ENCODE measurements at places on chromosomes 12 and 14. TPM values are rescaled to one million over a fixed set of nuclear protein-coding genes. Genes with fewer than 3 reads are reported as not detected.

GRCh38 chr12:104213952-104214351 lies 1.6 kb upstream of the TXNRD1 start:
- no peaks in the 10 kb centered on the region for H3K36me3 ChIP-seq
- H3K27me3 ChIP-seq = no peaks in the 10 kb centered on the region
- DNase-seq = no peak
- H3K4me1 ChIP-seq = peaks cover 10% of the 10 kb centered on the region

- DNase-seq = no peak
- H3K27ac ChIP-seq = peak overlapping the region; percentile 52
- H3K4me3 ChIP-seq = no peak overlapping the region
These were observed 180.2 kb downstream of the FOXN3 start for GRCh38 chr14:89236851-89237250.

The ITPR2 gene
- total RNA-seq = 18.7 TPM

DNA sequence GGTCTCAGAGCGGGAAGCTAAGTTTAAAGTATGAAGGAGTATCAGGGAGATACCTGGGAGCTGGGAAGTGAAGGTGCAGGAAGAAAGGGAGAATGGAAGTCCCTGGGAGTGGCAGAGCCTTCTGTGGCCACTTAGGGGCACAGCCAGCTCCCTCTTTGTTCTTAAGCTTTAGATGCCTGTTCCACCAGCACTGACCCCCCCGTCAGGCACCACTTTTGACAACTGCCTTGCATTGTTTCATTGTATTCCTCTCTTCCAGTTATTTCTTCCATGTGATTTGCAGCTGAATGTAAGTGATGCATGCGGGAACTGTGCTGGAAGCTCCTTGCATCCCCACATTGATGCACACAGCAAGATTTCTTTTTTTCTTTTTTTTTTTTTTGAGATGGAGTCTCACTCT lies 2.6 kb downstream of the GALNT16 start:
- no peak overlapping the region for H3K4me3 ChIP-seq
- H3K27ac ChIP-seq = peak overlapping the region; percentile 90
- H3K36me3 ChIP-seq = no peaks in the 10 kb centered on the region
- DNase-seq = no peak

DNA sequence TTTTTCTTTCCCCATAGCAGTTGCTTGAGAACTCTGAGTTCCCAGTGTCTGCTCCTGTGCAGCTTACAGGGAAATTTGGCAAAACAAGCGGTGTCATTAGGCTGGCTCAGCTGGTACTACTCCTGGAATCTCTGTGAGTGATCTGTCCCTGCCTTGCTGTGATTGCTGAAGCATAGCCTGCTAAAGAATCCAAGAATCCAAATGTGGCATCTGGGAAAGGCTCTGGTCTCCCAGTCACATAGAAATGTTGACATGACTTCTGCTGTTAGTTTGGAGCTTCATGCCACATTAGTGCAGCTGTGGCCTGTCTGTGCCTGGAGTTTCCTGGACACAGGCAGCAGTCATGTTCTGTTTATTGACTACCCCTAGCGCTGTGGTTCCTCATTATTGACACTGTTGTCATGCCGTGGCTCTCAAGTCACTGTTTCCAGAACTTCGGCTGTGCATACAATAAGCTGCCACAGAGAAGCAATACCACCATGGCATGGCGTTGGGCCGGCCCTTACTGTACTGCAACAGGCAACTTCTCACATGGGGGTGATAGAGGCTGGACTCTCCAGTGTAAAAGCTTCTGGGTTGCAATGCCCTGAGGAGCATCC lies 166.8 kb downstream of the MYRFL start:
- peak overlapping the region; percentile 41 for H3K27ac ChIP-seq
- no peaks in the 10 kb centered on the region for H3K27me3 ChIP-seq
- no peaks in the 10 kb centered on the region for H3K36me3 ChIP-seq
- H3K4me1 ChIP-seq = peaks cover 8% of the 10 kb centered on the region
- DNase-seq = no peak
- no peak overlapping the region for H3K4me3 ChIP-seq

DNA sequence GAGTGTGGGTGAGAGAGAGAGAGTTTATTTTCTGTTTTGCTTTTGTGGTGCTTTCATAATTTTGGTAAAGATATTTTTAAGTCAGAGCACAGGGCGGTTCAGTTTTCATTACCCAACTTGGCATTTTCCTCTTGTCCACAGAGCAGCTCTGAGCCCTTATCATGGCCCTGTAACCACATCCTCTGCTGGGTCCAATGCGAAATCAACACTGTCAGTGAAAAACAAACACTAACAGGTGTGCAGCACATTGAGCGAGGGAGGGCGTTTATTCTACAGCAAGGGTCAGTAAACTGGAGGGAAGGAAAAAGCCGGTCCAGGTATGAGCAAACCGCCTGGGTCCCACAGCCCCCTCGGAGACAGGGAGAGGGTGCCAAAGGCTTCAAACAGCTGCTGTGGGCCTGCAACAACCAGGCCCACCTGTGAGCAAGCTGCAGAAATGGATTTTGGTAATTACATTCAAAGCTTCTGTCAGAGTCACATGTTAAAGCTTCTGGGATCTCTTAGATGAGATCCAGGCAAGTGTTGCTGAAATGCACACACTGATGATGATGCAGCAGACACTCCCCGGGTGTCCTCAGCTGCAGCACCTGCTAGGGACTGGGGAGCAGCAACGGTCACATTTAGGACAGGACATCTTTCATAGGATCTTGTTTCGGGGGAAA lies 132.7 kb upstream of the DYRK2 start:
- no peak overlapping the region for H3K27ac ChIP-seq
- peaks cover 46% of the 10 kb centered on the region for H3K4me1 ChIP-seq
- H3K36me3 ChIP-seq = no peaks in the 10 kb centered on the region
- H3K4me3 ChIP-seq = no peak overlapping the region

- H3K27me3 ChIP-seq = no peaks in the 10 kb centered on the region
- no peak overlapping the region for H3K27ac ChIP-seq
- no peaks in the 10 kb centered on the region for H3K36me3 ChIP-seq
- no peak overlapping the region for H3K4me3 ChIP-seq
These were observed 194.6 kb upstream of the FSCB start for GRCh38 chr14:44701563-44702263.

- H3K4me3 ChIP-seq = no peak overlapping the region
- no peaks in the 10 kb centered on the region for H3K4me1 ChIP-seq
- no peak overlapping the region for H3K27ac ChIP-seq
- H3K36me3 ChIP-seq = no peaks in the 10 kb centered on the region
These were observed 58.5 kb upstream of the PRICKLE1 start for GRCh38 chr12:42648061-42648460.

DNA sequence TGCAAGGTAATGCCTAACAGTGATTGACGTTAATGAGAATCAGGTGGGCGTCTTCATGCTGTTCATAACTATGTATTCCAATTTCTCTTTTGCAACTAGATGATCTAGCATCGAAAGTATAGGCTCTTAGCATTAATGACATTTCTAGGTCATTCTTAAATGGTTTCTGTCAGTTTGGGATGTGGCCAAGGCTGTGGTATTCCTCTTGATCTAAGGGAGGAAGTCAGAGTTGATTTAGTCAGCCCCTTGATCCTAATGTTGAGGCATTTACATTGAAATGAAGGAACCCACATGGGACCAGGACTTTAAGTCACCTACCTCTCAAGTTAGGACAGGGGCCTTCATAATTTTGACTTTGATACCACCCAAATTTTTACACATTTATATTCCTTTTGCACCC lies 448.1 kb downstream of the NPAS3 start:
- no peaks in the 10 kb centered on the region for H3K27me3 ChIP-seq
- no peak for DNase-seq
- H3K27ac ChIP-seq = no peak overlapping the region
- H3K4me3 ChIP-seq = no peak overlapping the region
- H3K36me3 ChIP-seq = no peaks in the 10 kb centered on the region

GRCh38 chr12:88383405-88383804 lies 196.9 kb downstream of the KITLG start:
- DNase-seq = no peak
- no peaks in the 10 kb centered on the region for H3K4me1 ChIP-seq
- H3K27me3 ChIP-seq = no peaks in the 10 kb centered on the region
- H3K4me3 ChIP-seq = no peak overlapping the region
- no peaks in the 10 kb centered on the region for H3K36me3 ChIP-seq

GRCh38 chr12:65795453-65795852 lies 28.8 kb upstream of the HMGA2 start:
- DNase-seq = no peak
- no peaks in the 10 kb centered on the region for H3K36me3 ChIP-seq
- H3K4me3 ChIP-seq = no peak overlapping the region

GRCh38 chr14:23883684-23884540 lies 69.7 kb upstream of the DHRS4 start:
- no peaks in the 10 kb centered on the region for H3K4me1 ChIP-seq
- H3K4me3 ChIP-seq = no peak overlapping the region
- no peak for DNase-seq
- peaks cover 2% of the 10 kb centered on the region for H3K36me3 ChIP-seq
- no peak overlapping the region for H3K27ac ChIP-seq
- H3K27me3 ChIP-seq = peaks cover 35% of the 10 kb centered on the region

DNA sequence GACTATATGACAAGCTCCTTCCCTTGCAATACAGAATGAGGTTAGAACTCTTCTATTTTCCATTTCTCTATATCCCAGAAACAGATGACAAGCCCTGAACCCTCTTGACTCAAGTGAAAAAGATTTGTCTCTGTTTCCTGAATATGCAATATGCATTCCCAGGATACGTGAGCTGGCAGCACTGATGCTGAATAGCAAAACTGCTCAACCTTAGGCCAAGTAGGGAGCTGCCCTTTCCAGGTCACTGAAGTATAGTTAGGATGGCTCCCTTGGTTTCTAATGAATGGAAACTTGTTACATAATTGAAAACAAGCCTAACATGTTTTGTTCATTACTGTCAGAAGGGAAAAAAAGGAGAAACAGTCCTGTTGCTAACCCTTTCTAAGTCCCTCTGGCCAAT lies 47.9 kb upstream of the PLEKHG7 start:
- H3K36me3 ChIP-seq = no peaks in the 10 kb centered on the region
- DNase-seq = no peak
- peaks cover 3% of the 10 kb centered on the region for H3K4me1 ChIP-seq
- no peak overlapping the region for H3K4me3 ChIP-seq

GRCh38 chr14:72763892-72764291 lies 130.0 kb downstream of the DPF3 start:
- no peak overlapping the region for H3K27ac ChIP-seq
- no peak for DNase-seq
- H3K27me3 ChIP-seq = no peaks in the 10 kb centered on the region

The LPAR5 gene
- total RNA-seq = 0.48 TPM

DNA sequence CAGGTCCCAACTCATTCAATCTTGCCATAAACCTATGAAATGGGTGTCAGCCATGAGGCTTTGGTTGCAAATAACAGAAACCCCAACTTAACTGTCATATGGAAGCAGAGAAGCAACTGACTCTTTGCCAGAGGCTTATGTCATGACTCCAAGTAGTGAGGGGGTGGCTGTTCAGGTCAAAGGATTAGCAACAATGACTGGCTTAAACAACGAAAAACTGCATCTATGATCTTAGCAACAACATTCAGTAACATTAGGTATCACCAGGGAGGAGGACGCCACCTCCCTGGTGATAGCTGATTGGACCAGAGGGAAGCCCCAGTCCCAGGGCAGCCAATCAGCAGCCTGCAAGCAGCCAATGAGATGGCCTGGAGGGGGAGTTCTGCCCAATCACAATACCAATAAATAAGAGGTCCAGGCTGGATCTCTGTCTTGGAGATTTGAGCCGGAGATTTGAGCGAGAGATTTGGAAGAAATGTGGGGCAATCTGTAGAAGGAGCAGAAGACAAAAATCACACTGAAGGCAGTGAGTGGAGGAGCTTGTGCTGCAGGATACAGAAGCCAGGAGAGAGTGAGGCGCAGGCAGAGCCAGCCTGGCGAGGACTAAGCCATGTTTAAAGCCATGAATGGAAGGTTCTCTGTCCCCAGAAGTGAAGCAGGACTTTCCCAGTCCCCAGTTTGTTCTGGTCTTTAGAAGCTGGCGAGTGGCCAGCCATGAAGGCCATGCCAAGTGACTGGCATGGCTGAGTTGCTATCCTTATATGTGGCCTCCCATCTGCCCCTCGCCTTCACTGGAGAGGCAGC lies 93.3 kb downstream of the CALM1 start:
- DNase-seq = peak; percentile 11
- no peak overlapping the region for H3K4me3 ChIP-seq
- no peaks in the 10 kb centered on the region for H3K27me3 ChIP-seq
- peaks cover 30% of the 10 kb centered on the region for H3K4me1 ChIP-seq
- H3K36me3 ChIP-seq = no peaks in the 10 kb centered on the region

- no peak overlapping the region for H3K4me3 ChIP-seq
- no peaks in the 10 kb centered on the region for H3K27me3 ChIP-seq
- no peak for DNase-seq
- H3K4me1 ChIP-seq = peaks cover 14% of the 10 kb centered on the region
- no peak overlapping the region for H3K27ac ChIP-seq
- no peaks in the 10 kb centered on the region for H3K36me3 ChIP-seq
These were observed 136.5 kb upstream of the AMIGO2 start for GRCh38 chr12:47216150-47216677.

The KLHL33 gene
- total RNA-seq = not detected

The IQSEC3 gene
- total RNA-seq = not detected

DNA sequence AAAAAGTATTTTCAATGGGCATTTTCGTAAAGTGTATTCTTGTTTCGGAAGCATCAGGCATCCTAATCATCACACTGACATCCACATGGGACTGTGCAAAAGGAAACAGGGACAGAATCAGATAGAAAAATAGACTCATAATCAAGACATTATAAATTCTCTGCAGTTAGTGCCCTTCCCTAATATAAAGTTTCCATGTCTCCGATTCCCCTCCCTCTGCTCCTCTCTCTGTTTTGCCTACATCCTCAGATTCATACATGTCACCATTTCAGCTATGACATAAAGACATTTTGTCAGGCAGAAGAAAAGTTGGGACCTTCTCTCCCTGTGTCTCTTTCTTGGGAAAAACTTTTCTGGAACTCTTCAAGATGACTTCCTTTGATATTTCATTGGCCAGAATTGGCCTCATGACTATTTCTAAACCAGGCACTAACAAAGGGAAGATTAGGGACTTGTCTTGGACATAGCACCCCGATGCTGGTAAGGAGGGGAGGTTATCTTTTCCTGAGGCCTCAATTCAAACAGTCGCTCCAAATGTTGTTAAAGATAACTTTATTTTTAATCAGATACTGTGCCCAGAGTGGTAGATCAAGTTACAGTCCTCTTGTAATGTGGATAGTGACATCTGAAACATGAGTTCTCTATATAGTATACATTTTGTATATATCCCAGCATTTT lies 212.1 kb upstream of the BTG1 start:
- H3K4me3 ChIP-seq = no peak overlapping the region
- no peaks in the 10 kb centered on the region for H3K36me3 ChIP-seq
- H3K4me1 ChIP-seq = peaks cover 7% of the 10 kb centered on the region
- DNase-seq = no peak

The TSHR gene
- total RNA-seq = not detected

- H3K4me3 ChIP-seq = no peak overlapping the region
- DNase-seq = no peak
- no peaks in the 10 kb centered on the region for H3K36me3 ChIP-seq
- peaks cover 19% of the 10 kb centered on the region for H3K27me3 ChIP-seq
- H3K4me1 ChIP-seq = peaks cover 6% of the 10 kb centered on the region
These were observed 58.3 kb downstream of the CALM1 start for GRCh38 chr14:90455100-90455571.

GRCh38 chr12:80187660-80188090 lies 88.3 kb downstream of the OTOGL start:
- no peaks in the 10 kb centered on the region for H3K36me3 ChIP-seq
- H3K4me3 ChIP-seq = no peak overlapping the region
- H3K27me3 ChIP-seq = no peaks in the 10 kb centered on the region

Measured in chondrocyte (in vitro differentiated cells).